ENCODE measurements at places on chromosomes 4 and X.

GRCh38 chr4:122827258-122827878 is 737 bp downstream of the FGF2 start:
- DNase-seq = peak; percentile 16

DNA sequence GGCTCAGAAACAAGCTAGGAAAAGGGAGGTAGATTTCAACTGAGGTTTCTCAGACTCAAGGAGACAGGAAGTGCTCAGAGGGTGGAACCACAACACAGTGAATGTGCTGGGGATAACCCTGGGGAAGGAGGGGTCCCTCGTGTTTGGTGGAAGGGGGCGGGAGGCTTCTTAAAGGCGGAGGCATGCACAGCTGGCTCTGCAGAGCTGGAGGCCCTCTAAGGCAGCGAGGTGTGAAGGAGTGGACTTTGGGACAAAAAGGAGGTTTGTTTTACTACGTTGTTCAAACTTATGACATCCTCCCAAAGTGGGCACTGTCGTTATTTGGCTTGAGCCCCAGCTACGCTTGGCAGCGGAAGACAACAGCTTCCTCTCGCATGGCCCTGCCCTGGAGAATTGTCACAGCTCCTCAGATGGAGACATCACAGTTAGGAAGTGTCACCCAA is 21.7 kb upstream of the MTM1 start:
- peak; percentile 21 for DNase-seq

DNA sequence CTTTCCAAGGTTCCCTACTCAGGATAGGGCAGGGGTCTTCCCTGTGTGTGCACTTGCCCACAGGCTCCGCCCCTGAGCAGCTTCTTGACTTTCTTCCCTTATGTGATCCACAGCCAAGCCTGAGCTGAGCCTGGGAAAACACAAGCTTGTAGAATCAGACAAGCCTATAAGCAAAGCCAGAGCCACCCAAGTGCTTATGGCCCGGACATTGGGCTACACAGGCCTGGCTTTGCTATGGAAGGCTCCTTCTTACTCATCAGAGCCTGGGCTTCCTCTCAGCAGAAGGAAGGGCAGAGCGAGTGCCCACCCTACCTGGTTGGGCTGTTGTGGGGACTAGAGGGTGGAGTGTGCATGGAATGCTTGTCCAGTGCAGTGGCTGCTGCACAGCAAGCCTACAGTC is 1.3 kb upstream of the TNIP2 start:
- DNase-seq = no peak

- no peak for DNase-seq
These were observed 323.4 kb downstream of the PCDH7 start for GRCh38 chr4:31043382-31044062.

- DNase-seq = no peak
These were observed 504.6 kb downstream of the IQCM start for GRCh38 chr4:149311076-149311475.

DNA sequence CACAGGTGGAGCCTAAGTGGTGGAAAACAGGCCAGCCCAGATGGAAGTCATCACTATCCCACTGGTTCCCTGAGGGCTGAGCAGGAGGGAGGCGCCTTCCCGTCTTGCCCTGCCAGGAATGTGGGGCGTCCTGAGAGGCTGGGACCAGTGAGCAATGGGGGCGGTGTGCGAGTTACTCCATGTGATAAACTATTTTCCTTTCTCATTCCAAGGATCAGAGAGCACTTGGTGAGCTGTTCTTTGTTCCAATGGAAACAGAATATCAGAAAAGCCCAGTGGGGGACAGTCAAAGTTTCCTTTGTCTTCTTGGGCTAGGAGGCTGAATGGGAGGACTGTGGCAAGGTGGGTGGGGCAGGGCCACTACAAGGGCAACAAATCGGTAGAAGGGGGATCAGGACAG is 86.2 kb downstream of the NHSL2 start:
- no peak for DNase-seq

DNA sequence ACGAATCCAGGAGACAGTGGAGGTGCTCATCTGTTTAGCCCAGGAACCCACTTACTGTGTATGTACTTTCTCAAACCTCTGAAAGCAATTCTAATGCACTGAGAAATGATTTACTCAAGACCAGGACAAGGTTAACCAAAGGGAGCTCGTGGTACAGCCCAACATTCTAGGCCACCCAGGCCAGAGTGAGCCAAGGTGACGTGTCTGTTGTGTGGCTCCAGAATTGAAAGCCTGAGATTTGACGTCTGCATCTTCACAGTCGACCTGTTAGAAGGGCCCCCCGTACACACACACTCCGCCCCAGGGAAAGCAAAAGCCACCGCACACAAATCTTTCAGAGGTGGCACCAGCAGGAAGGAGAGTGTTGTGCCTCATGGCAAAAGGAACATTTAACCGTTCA is 2.3 kb downstream of the MAP3K15 start:
- DNase-seq = no peak

- no peak for DNase-seq
These were observed 87.8 kb upstream of the NPNT start for GRCh38 chr4:105807496-105807895.

- DNase-seq = no peak
These were observed 117.9 kb upstream of the VEGFC start for GRCh38 chr4:176910646-176911045.

GRCh38 chr4:43351970-43352806 is 459.7 kb downstream of the GRXCR1 start:
- no peak for DNase-seq

- DNase-seq = no peak
These were observed 107.2 kb downstream of the CENPC start for GRCh38 chr4:67437974-67438713.

GRCh38 chr4:73139991-73140390 is 70.5 kb upstream of the COX18 start:
- no peak for DNase-seq

DNA sequence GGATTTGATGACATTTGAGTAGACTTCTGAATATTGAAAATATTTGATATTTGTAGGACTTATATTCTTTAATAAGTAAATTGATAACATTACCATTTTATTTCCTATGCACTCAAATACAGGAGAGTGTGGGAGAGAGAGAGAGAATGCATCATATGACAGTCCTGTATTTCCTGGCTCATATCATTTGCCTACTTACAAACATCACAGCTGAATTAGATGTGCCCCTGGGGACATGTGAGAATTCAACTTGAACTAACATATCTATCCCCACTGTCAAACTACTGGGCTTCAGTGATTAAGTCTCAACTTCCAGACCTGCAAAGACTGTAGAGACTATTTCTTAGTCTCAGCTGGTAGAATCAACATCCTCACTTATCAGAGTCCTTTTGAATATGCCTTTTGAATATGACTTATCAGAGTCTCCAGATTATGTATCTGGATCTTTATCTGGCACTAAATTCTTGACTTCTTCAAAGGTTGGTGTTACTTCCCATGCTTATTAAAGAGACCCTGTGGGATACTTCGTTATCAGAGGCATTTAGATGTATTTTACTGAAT is 75.5 kb downstream of the PABPC4L start:
- DNase-seq = no peak

DNA sequence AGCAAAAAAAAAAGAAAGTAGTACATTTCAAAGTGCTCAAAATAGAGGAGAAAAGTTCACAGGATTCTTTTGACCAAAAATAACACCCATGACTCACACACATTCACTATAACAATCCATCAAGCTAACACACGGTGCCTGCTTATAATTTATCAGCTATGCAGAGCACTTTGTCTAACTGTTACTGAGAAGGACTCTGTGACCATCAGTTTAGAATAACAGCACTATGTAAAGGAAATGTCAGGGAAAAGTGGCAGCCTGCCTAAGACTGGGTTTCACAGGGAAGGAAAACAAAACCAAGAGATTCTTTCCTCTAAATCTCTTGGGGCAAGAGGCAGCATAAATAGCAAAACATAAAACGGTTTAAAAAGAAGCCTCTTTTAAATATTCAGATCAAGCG is 54.8 kb downstream of the CCDC149 start:
- DNase-seq = no peak

- DNase-seq = no peak
These were observed 35.5 kb downstream of the TBC1D9 start for GRCh38 chr4:140720387-140721304.

DNA sequence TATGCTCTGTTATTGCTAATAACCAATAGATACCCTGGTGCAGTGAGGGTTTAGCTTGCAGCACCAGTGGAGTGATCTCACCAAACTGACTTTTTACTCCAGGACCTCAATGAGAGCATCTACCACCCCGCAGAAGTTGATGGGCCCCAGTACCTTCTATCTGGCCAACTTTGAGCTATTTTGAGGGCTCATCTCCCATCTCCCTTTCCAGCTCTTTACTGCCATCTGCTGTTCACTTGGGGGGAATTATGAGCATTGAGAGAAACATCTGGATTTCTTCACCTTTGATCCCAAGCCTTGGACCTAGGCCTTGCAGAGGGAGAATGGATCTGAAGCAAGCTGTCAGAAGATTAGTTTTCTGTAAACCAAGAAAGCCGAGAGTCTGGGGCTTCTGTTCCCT is 143.6 kb downstream of the TMEM164 start:
- DNase-seq = no peak

DNA sequence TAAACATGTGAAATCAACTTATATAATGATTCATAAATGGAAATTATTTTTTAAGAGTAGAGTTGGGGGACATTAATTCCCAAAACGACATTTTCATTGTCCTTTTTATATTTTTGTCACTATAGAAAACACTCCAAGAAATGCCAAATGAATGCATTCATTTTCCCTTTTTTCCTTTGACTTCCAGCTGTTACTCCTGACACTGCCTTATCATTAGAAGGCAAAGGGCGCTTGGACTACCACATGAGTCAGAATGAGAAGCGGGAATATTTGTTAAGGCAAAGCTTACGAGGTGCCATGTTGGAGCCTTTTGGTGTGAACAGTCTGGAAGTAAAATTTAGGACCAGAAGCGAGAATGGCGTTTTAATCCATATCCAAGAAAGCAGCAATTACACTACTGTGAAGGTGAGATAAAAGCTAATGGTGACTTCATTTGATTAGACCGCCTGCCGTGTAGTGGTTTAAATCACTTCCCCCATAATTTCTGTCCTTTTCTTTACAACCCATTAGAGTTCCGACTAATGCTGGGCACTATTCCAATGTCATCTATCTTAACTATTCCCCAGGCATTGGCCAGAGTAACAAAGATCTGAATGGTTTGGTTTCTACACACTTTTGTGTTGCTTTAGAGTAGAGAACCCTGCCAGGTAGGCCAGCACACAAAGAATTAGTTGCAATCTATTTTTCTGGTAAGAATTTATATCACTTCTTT is 166.7 kb downstream of the FAT4 start:
- DNase-seq = no peak

DNA sequence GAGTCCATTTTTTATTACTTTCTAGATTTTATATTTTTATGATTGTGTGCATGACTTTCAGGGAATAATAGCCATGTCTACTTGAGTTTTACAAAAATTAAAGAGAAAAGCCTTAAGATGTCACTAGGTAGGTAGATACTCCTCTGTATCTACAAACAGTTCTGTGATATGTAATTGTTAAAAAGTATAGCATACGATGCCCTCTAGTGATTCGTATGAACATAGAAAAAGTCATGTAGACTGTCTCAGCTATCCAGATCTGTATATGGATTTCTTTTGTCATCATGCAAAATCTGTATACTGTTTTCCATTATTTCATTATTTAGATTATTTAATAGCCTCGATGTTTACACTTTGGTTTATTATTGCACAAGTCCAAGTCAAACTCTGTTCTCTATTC is 856.6 kb downstream of the CENPC start:
- no peak for DNase-seq

DNA sequence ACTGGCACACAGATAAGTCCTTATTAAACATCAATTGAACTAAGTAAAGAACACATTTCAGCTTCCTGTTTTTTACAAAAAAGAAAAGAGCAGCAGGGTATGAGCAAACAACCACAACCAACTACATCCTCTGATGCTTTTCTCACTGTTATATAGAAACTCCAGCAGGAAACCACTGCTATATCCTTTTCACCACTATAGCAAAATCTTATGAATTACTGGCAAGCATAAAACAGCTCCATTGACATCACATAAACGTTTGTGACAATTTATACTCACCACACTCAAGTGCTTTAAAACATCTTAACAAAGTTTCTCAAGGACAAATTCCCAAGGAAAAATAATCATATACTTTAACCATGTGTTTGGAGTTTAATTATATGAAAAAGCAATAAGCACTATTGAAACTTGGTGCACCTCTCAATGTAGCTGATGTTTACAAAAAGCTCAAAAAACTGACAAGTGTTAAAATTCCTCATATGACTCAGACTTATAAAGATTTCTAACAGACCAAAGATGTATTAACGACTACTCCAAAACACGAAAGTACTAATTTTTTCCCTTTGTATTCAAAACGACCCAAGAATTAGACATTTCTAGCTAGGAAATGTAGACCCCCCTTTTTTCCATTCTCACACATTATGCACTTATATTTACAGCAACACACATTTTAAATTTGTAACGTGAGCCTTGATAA is 12.9 kb downstream of the GPRIN3 start:
- DNase-seq = no peak

- DNase-seq = no peak
These were observed 25.1 kb upstream of the FAM156A start for GRCh38 chrX:52983321-52984000.

- no peak for DNase-seq
These were observed 162.6 kb downstream of the INPP4B start for GRCh38 chr4:142683503-142683902.

- no peak for DNase-seq
These were observed 49.5 kb downstream of the REELD1 start for GRCh38 chr4:146263793-146264192.

- DNase-seq = no peak
These were observed 215.1 kb upstream of the SFRP2 start for GRCh38 chr4:154004016-154004415.

DNA sequence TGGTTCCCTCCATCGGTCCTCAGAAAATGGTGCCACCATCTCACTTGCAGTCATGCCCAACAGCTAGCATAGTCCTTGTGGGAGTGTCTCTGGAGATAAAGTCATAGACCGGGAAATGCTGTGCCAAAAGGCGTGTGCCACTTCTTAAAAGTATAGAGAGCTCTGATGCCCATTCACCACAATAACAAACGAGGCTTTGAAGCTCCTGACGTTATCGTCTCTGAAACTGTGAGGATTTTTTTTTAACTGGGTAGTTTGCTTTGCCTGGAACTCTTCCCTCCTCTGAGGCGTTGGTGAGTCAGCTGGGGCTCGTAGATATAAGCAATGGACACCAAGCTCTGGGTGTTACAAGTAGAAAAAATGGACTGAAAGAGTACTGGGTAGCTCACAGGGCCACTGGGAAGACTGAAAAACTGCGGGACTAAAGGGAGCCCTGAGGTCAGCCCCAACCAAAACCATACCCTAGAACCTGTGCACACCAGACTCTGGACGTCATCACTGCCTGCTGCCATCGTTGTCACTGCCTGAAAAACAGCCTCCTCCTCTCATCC is 89.4 kb upstream of the TRIM2 start:
- peak; percentile 41 for DNase-seq

DNA sequence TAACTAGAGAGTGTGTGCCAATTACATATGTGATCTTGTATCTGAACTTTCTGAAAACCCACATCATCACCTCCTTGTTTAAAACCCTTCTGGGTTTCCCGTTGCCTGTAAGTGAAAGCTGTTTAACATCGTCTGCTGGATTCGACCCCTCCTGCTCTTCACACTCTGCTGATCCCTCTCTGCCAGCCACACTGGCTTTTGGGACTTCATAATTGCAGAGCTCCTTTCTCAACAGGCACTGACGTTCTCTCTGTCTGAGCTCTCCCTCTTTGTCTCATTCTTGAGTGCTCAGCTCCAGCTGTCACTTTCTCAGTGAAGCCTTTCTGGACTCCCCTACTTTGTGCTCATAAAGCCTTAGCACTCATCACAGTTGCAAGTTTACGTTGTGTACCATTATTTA is 153.9 kb downstream of the CEP135 start:
- no peak for DNase-seq

GRCh38 chr4:19164334-19164733 is 1087.4 kb upstream of the SLIT2 start:
- no peak for DNase-seq

Data from stimulated activated CD4-positive, alpha-beta T cell treated with anti-CD3 and anti-CD28 coated beads, Interleukin-4, amount 100 ng/mL, for 1 hour (primary cell).